Smooth muscle cell of the coronary artery (primary cell): ENCODE measurements at places on chromosomes 16 and 17. TPM values are rescaled to one million over a fixed set of nuclear protein-coding genes. Genes with fewer than 3 reads are reported as not detected.

Gene MPV17L
- 0.15 and 0.35 TPM in 2 replicates for total RNA-seq

Gene NPIPB13
- total RNA-seq = 0.68 and 1.5 TPM in 2 replicates

Gene SLC2A4
- 0.08 and 0.12 TPM in 2 replicates for total RNA-seq

Gene SMARCE1
- total RNA-seq = 68.1 and 78.9 TPM in 2 replicates

Gene PIK3R5
- total RNA-seq = not detected in 2 replicates

Gene TBC1D3
- not detected in 2 replicates for total RNA-seq
